NCI-H1048 (cell line): ENCODE measurements at places on chromosomes 4 and X.

- no peak for DNase-seq
These were observed 121.6 kb upstream of the TRIM2 start for GRCh38 chr4:153082322-153083301.

GRCh38 chrX:146831994-146832393 is 17.4 kb upstream of the CXorf51A start:
- DNase-seq: no peak

DNA sequence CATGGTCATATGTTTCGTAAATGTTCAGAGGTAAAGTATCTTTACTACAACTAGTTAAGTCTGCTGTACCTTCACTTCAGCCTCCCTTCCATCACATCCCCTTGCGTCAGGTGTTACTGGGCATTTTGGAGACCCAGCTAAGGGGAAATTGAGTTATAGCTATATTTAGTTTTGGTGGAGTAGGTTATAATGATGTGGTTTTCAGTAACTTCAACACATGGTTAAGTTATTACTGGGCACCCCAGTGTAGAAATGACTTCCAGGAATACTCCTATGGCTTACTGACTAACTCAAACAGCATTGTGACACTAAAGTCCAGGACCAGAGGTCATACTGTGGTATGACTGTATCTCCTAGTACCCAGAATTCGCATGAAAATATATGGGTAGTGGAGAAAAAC is 23.4 kb upstream of the ACSL1 start:
- DNase-seq: no peak

DNA sequence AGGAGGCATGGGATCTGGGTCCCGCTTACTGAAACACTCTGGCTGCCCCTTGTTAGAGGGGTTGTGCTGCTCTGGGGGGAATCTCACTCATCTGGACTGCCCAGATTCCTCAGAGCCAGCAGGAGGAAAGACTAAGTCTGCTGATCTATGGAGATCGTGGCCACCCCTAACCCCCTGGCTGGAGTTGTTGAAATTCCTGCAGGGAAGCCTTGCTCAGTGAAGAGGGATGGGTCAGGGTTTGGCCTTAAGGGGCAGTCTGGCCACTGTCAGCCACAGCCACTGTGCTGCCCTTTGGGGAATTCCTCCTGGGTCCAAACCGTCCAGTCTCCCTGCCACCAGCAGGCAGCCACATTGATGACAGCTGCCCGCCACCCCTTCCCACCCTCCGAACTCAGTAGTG is 362.0 kb upstream of the AMOT start:
- DNase-seq: no peak

DNA sequence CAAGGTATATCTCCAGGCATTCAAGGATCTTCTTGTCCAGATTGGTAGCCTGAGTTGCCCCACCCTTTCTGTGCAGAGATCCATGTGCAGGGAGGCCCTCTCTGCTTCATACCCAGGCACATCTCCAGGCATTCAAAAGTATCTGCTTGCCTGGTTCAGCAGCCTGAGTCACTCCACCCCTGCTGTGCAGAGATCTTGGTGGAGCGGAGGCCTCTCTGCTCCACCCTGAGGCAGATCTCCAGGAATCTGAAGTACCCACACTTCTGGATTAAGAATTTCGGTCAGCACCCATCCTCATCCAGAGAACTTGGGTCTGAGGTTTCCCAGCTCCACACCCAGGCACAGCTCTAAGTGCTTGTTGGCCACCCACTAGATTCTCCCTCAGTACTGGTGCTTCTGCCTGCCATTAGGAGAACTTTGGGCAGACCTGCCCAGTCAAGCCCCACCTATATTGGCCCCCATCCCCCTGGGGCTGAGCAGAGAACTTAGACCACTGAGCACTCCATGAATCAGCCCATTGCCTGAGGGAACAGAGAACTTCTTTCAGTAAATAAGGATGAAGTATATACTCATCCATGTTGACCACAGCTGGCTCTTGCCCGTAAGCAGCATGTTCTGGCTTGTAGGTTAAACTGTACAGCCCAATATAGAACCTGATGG is 199.5 kb upstream of the ZCCHC13 start:
- DNase-seq: no peak

DNA sequence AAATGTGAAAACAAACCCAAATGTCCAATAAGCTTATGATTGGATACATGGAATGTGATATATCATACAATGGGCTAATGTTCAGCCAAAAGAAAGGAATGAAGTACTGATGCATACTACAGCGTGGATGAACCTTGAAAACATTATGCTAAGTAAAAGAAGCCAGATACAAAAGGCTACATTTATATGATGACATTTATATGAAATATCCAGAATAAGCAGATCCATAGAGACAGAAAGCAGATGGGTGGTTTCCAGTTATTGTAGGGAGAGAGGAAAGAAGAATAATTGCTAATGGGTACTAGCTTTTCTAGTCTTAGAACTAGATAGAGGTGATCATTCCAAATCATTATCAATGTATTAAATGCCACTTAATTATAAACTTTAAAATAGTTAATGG is 801.3 kb downstream of the IL1RAPL1 start:
- DNase-seq: no peak

GRCh38 chr4:123997776-123998449 is 601.3 kb downstream of the SPRY1 start:
- DNase-seq: no peak

DNA sequence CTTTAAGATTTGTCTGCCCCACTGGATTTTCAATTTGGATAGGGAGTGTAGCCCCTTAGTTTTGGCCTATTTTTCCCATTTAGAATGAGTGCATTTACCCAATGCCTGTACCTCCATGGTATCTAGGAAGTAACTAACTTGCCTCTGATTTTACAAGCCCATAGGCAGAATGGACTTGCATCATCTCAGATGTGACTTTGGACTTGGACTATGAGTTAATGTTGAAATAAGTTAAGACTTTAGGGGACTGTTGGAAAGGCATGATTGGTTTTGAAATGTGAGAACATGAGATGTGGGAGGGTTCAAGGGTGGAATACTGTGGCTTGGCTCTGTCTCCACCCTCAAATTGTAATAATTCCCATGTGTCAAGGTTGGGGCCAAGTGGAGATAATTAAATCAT is 2480.2 kb downstream of the PCDH7 start:
- DNase-seq: no peak

DNA sequence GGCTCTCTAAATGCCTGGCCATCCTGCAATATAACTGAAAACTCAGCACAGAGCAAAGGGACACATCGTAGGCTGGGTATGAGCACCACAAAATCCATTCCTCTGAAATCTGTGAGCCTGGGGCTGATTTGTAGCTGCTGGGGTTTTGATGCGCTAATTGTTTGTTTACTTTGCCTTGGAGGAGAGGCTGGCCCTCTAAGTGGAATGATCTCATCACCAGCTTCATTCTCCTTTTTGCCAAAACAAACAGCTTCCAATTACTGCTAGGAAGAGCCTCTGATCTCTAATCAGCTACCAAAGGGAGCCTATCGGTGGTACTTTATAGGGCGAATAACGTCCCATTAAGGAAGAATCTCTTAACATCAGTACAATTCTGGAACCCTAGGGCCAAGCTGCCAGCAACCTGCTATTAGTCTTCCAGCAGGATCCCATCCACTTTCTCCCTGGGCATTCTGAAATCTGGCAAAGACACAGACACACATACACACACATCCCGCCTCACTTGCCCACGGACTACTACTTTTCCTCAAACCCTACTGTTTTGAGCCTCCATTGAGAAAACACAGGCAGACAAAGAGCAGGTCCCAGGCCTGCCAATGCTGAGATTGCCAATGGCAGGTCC is 5.8 kb downstream of the ANOS1 start:
- no peak for DNase-seq

DNA sequence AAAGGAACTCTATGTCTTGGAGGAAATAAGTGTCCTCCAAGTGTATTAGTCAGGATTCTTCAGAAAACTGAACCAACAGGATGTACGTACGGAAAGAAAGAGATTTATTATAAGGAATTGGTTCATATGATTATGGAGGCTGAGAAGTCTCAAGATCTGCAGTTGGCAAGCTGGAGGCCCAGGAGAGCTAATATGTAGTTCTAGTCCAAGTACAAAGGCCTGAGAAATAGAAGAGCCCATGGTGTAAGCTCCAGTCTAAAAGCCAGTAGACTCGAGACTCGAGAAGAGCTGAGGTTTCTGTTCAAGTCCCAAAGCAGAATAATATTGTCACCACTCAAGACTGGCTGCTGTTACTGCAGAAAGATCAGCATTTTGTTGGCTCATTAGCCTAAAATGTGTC is 65.3 kb upstream of the EFNB1 start:
- no peak for DNase-seq

- DNase-seq: no peak
These were observed 891 bp downstream of the CISD2 start for GRCh38 chr4:102869569-102870197.

DNA sequence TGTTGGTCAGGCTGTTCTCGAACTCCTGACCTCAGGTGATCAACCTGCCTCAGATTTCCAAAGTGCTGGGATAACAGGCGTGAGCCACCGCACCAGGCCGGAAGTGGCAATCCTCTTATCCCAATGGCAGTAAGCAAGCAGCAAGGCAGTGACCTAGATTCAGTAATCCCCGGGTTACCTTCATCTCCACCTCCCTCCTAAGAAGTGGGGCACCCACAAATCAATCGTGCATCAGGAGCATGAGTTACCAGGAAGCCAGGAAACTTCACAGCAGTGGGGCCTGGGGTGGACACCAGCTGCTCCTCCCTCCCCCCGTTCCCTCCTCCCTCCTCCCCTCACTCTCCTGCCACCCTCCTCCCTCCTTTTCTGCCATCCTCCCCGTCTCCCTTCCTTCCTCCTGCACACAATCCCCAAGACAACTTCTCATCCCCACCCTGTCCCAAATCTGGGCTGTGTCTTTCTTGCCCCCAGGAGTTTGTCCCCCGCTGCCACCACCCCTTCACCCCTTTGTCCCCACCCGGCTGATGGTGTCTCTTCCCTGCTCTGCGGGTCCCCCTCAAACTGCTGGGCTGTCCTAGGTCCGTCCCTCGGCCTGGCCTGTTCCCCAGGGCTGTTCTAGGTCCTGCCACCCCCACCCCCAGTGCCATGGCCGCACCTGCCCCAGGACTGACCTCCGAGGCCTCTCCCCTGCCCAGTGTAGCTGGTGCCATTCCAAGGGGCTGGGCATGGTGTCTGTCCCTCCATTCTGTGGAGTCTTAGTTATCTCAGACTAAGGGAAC is 2.2 kb downstream of the PDE6B start:
- DNase-seq: no peak

DNA sequence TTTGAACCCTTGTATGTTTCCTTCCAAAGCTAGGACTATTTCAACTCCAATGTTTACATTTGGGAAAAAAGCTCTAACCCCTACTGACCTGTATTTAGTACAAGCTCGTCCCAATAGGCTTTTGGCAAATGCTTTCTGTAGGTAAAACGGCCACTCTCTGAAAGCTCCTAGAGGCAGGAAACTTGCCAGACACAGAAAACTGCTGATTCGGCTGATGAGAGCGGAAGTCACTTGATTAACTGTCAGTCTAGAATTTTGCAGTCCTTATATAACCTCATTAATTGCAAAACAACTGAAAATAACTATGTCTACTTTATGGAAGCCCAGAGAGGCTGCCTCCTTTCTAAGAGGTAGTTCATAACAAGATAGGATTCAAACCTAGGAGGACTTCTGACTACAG is 108.1 kb downstream of the TSPAN7 start:
- DNase-seq: no peak

DNA sequence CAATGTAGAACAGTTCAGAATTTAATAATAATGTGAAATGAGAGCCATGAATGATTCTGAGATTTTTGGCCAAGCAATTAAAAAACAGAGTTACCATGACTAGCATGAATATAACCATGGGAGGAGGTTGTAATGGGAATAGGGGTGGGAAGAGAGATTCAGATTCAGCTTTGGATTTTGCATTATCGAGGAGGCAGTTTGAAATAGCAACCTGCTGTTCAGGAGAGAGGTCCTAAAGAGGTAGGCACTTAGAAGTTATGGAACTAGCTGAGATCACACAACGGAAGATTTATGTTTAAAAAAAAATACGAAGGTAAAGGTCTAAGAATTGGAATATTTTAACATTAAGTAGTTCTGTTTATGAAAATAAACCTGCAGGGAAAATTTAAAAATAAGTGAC is 124.4 kb upstream of the TECRL start:
- no peak for DNase-seq

GRCh38 chr4:67615119-67615518 is 56.6 kb downstream of the STAP1 start:
- no peak for DNase-seq

DNA sequence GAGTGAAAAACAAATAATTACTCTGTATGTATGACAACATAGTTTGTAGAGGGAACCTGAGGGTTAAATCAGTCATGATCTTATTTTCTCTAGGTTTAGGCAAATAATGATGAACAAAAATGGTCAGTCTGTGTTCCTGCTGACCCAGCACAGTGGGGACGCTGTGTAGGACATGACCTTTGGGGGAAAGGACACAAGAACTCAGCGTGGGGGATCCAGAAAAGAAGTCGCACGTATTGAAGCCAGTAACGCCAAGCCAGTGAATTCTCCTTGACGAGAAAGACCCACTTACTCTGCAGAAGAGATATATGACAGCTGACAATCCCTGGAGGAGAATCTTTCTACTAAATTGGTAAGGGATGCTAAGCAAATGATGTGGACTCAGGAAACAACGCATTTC is 36.6 kb downstream of the HELT start:
- no peak for DNase-seq

GRCh38 chr4:180932370-180933001 is 1310.7 kb upstream of the TENM3 start:
- DNase-seq: no peak

- no peak for DNase-seq
These were observed 704.4 kb upstream of the AMOT start for GRCh38 chrX:113545040-113545439.

- no peak for DNase-seq
These were observed 73.2 kb upstream of the STS start for GRCh38 chrX:7074148-7074907.

GRCh38 chrX:122501652-122502051 is 682.4 kb upstream of the GRIA3 start:
- DNase-seq: no peak

DNA sequence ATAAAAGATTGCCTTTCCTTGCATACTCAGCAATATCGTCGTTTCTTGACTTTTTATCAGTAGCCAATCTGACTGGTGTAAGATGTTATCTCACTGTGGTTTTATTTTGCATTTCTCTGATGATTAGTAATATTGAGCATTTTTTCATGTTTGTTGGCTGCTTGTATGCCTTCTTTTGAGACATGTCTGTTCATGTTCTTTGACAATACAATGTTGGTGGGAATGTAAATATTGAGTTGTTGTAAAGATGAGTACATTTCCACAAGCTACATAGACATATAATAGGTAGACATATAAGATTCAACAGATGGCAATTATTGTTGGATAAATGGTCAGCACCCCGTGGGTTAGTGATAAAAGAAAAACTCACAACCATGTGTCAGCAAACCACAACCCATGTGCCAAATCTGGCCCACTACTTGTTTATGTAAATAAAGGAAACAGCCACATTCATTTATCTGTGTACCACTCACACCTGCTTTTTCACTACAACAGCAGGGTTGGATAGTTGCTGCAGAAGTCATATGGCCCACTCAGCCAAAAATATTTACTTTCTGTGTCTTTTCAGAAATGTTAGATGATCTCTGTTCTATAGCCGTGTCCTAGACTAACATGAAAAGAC is 153.1 kb upstream of the VCX start:
- no peak for DNase-seq
